ENCODE measurements at places on chromosomes 2 and 18.

DNA sequence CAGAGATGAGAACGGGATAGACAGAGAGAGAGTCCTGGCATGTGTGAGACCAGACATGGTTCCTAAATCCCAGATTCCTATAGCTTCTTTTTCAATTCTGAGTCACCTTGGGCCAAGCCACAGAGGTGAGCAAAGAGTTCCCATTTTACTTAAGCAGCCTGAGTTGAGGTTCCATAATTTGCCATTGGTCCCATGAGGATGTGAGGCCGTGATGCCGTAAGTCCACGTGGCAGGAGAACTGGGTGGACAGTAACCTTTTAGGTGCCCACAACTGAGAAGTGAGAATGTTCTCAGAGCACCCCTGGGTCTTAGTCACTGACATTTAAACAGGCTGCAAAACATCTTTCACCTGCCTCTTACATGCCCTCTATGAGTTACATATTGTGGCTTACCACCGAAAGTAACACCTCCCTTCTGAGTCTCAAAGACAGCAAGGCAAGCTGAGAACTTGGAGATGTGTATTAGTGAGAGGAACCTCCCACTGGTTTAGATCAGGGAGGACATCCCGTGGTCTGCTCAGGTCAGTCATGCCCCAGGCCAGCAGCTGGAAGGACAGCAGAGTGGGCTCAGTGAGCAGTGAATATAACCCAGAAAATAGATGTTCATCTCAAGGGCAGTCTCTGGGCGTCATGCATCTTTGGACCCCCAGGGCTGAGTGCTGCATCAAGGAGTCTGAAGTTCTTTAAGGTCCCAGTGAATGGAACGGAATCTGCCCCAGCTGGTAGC, 127.9 kb upstream of the LGALSL start:
- no peak for DNase-seq

- DNase-seq: no peak
These were observed 43.7 kb downstream of the IKZF2 start for GRCh38 chr2:213107728-213108127.

GRCh38 chr2:96727431-96727830, 12.4 kb downstream of the LMAN2L start:
- DNase-seq: no peak

DNA sequence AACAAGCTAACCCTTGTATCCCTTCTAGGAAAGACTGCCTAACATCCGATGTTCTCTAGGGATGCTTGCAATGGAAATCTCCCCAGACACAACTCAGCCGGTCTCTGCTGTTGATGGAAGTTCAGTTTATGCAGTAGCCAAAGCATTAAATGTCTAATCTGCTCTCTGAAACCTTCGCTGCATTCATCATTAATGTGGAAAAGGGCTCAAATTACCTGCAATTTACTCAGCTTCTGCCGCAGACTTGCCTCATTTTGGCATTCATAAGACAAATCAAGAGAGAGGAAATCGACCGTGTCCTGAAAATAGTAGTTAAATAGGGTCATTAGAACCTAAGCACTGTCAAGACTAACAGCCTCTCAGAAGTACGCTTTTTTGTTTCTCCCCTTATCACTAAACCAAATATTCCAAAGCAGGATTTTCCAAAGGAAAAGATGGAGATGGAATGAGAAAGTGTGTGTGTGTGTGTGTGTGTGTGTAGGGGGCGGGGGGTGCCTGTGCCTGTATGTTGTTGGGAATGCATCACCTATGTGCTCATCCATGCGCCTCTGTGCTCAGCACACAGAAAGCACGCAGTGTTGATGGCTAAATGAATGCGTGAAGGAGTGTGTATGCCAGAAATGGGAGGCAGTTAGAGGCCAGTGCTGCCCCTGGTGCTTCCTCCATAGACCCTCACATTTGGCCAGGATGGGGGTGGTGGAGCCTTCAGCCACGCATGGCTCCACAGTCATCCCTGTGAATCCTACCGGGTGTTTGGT, 7.4 kb downstream of the LCT start:
- no peak for DNase-seq

DNA sequence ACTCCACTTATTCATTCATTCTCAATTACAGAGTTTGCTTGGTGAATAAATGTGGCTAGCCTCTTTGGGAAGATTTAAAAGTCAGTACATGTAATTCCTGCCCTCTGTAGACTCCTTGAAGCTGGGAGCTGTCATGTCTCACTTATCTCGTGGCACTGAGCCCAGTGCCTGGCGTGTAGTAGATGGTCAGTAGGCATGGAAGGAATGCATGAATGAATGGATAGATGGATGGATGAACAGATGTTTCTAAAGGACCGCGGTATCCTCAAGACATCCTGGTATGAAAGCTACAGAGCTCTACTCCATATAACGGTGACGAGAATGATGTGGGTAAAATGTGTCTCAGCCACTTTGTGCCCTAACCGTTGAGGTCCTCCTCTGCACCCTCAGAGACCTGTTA, 83.0 kb downstream of the MARCO start:
- DNase-seq: no peak

GRCh38 chr2:134232461-134232860, 21.4 kb upstream of the MGAT5 start:
- no peak for DNase-seq

- DNase-seq: no peak
These were observed 275.6 kb downstream of the PIK3C3 start for GRCh38 chr18:42230636-42231035.

- DNase-seq: no peak
These were observed 7.7 kb downstream of the VRK2 start for GRCh38 chr2:58054264-58054663.

DNA sequence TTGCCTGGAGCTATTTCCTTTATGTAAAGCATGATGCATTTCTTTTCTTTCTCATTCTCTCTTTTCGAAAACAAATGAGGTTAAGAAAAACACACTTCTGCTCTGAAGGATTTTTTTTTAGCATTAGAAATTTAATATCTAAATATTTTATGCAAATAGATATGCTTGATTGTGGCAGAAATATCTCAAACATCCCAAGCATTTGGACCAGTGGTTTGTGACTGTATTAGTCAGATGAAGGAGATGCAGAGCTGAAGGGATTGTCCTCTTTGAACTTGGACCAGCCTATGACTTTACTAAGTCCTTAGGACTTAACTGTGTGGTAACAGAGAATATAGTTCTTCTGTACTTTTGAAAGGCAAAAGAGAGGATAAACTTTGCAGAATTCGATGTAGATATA, 335.9 kb upstream of the NT5C1B start:
- DNase-seq: no peak

- no peak for DNase-seq
These were observed 30.6 kb downstream of the SOWAHC start for GRCh38 chr2:109644571-109645275.

DNA sequence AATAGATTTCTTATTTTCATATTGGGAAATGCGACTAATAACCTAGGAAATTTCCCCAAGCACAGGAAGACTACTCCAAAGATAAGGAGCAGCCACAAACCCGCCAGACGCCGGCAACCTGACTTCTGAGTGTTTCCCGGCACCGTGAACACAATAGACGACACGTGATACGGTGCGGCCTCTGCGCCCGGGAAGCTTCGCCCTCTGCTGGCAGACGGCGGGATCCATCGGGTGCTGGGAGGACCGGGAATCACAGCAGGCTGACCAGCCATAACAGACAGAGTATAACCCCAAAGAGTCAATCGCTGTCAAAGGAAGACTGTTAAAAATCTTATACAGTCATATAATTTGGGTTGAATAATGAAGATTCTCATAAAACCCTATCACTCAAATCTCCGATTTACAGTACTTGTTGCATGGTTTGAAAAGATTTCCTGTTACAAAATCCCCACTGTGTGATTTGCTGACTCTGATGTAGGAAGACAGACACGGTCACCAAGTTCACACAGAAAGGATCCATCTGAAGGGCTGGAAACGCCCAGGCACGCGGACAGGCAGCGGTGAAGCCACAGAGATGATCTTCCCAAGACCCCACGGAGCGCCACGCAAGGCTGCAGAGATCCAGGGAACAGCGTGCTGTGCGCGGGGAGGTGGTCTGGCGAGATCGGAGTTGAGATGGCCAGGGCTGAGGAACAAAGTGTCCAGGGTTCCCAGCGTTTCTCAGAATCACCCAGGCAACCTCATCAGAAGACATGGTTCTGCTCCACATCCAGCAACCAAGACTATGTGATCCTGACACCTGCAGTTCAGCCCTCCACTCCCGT, 73.8 kb downstream of the EIPR1 start:
- peak; percentile 37 for DNase-seq

GRCh38 chr18:50606609-50607008, 46.7 kb downstream of the MAPK4 start:
- DNase-seq: no peak

GRCh38 chr2:142961202-142961601, 83.7 kb downstream of the KYNU start:
- no peak for DNase-seq

DNA sequence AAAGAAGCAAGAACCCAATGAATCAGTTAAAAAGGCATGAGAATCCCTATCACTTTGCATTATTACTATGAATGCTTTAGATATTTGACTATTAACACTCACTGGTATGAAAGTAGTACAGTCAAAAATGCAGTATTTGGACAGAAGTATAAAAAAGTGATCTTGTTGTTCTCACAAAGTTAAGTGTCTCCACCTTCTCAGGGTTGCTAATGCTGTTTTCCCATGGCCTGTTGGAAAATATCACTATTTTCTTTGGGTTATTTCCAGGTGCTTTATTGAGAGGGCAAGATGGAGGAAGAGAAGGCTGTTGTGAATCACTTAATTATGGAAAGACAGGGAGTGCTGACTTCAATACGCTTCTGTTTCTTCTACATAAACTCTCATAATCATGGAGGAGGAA, 13.6 kb upstream of the CREB1 start:
- DNase-seq: no peak

DNA sequence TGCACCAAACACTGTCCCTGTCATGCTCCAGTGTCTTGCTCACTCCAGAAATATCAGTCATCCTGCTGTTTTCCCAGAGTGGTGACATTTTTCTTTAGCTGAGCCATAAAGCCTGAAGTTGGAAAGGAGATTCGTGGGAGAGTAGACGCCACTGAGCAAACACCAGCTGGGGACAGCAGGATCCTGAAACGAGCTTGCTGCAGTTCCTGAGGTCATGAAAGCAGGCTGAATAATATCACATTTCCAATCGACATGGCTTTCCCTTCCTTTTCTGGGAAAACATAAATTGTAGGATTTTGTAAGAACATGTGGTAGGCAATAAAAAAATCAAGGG, 276.4 kb downstream of the CDCA7 start:
- DNase-seq: no peak

DNA sequence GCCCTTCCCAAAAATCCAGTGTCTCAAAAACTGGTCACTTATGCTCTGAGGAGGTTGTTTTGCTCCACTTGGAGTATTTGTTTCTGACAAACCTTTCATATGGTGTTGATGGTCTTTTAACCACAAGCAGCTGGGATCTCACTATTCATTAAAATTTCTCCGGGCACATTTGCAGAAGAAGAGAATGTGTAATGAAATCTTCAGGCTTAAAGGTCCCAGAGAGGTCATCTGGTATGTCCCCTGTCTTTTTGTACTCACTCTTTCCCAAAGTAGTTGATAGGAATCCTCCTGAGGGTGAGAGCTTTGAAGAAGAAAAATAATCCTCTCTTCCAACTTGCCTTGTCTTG, 430.8 kb downstream of the SETBP1 start:
- no peak for DNase-seq

- no peak for DNase-seq
These were observed 93.7 kb downstream of the LOXHD1 start for GRCh38 chr18:46563317-46563716.

DNA sequence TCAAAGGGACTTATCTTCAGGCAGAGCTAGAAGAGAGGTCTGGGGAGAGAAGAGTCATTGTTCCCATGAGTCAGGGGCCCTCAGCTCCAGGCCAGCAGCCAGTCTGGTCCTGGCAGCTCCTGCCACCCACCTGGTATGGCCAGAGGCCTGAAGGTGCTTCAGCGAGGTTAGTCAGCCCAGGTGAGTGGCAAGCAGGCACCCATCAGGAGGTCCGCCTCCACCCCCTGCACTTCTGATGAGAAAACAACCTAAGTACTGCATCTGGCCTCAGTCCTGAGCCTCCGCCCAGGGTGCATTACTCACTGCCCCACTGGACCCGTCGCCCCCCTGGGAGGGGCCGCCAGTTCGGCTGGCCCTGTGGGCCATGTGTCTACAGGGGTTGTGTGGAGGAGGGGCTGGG, 130.2 kb downstream of the INHBB start:
- no peak for DNase-seq

DNA sequence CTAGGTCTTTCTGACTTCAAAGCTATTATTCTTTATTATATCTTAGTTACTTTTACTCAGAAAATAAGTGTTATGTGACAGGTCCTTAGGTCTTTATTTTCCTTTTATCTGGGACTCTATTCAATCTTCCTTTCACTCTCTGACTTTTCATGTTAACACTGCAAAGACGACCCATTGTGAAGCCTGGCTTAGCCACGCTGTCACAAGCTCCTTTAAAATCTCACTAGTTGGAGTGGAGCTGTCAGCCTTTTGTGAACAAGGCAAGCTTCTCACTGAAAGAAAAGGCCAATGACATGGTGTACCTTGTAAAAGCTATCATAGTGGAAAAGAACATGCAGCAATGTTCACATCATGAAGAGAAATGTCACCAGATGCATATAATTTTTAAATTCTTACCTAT, 1130.7 kb upstream of the FAM98A start:
- no peak for DNase-seq

DNA sequence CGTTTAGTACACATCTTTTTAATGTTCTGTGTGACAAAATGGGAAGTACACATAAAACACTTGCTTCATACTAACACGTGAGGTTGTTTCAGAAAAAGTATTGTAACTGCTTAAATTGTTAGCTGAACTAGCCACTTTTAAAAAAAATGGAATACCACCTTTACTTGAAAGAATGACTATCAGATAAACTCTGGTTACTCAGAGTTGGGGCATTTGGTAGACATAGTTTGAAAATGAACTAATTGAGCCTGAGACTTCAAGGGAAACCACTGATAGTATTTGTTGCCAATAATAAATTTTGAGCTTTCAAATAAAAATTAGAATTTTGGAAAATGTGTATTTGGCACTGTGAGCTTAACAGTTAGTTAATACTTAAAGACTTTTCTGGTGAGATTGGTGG, 103.0 kb upstream of the FBXO11 start:
- DNase-seq: no peak

DNA sequence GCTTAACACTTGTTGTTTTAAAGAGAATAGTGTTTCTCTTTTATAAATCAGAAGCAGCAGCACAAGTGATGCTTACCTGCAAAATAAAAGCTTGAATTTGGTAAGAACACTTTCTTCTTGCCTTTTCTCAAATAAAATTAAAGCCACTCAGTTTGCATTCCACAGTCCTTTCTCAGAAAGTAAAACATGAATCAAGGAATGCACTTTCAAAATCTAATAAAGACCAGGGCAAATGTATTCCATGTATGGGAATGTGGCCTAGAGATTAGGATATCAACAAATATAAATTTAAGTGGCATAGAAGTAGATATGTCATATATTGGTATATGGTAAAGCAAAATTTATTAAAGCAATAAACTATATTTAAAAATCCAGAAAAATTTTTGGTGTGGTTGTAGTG, 352.8 kb downstream of the THSD7B start:
- DNase-seq: no peak

Data from GOT3 (cell line).